ENCODE measurements at places on chromosomes 2 and 18.

DNA sequence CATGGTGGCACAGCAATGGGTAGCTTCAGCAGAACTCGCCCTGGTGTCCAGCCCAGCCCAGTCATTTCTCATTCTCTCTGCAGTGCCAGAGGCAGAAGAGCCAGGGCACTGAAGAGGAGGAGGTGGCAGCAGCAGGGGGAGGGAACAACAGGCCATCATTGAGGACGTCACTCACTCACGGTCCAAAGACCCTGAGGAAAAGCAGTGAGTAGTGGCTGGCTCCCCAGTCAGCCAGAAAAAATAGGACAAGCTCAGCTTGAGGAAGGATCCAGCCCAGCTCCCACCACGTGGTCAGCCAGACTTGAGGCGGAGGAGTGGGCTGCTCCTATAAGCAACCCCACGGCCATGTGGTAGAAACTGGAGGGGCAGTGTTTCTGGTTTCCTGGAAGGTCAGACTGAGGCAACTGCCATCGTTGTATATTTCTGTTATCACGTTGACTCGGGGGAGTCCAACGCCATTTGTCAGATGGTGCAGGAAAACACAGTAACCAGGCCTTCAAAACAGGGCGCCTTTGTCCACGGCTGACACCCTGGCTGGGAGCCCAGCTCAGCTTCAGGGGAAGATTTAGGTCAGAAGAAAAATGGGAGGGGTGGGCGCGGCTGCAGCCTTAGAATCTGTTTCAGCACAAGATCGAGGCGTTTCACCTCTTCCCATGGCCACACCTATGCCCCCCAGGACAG, 19.0 kb upstream of the TMEM247 start:
- no peak for DNase-seq

GRCh38 chr2:241534293-241534692, 24.3 kb upstream of the BOK start:
- no peak for DNase-seq

DNA sequence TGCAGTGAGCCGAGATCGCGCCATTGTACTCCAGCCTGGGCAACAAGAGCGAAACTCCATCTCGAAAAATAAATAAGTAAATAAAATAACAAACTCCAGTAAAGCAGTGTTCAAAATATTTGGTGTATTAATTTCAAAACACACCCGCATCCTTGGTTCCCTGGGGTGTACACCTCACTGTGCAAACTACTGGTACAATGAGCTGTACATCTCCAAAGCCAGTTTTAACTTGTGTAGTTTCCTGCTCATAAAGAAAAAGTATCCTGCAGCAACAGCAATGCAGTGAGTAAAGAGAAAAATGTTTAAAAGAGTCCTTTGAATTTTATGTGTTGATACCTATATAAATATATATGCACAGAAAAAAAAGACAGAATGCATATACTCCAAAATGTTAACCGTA, 4.4 kb upstream of the NFE2L2 start:
- no peak for DNase-seq

GRCh38 chr2:38748391-38748790, 2.8 kb downstream of the SRSF7 start:
- no peak for DNase-seq

GRCh38 chr2:174682007-174682577, 82.2 kb downstream of the CHRNA1 start:
- DNase-seq, result no peak

DNA sequence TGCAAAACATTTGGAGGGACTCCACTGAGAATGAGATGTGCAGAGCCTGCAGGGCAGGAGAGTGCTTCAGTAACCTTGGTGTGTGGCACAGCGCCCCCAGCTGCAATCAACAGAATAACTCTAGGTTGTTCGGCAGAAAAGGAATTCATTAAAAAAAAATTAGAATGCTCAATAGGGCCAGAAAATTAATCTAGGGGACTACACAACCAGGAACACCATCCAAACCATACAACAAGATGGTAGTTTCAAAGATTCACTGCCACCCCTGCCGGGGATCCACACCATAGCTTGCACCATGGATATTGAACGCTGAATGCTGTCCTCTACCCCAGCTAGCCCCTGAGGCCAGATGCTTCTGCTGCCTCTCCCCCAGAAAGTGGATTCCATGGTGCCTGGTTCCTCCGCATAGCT, 50.1 kb downstream of the THUMPD2 start:
- DNase-seq, result no peak

DNA sequence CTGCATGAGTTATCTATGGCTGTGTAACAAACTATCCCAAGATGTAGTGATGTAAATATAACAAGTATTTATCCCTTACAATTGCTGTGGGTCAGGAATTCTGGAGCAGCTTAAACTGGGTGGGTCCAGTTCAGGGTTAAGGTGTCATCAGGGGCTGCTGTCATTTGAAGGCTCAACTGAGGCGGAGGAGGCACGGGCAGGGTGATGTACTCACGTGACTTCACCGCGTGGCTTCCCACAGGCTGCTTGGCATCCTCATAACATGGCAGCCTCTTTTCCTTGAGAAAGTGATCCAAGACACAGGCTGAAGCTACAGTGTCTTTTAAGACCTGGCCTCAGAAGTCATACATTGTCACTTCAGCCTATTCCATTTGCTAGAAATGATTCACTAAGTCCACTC, 125.8 kb downstream of the PTGR3 start:
- no peak for DNase-seq

DNA sequence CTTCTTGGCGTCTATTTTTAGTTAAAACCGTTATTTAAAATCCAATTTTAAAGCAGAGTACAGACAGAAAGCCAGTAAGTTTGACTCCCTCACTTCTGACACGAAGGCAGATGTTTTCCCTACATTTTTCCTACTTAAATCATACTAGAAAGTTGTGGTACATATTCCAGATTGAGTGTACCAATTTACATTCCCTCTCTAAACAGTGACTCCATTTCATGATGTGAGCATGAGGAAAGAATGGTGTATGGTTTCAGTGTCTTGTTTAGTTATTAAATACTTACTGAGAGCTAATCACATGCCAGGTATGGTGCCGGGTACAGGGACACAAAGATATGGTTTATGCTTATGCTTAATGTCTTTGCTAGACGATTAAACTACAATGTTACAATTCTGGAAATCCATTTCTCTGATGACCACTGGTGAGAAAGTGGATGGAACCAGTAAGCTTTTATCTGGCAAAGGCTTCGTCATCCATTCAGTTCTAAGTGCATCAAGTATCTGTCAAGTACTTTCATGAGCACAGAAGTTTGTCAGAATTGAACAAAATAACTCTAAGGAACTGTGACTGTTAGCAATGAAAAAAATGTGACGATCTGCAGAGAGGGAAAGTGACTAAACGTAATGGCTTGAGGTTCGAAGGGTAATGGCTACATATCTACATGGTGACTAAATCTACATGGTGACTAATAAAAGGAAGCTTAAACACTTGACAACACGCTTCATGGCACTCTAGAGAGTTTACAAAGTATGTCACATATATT, 25.7 kb downstream of the MAP4K3 start:
- no peak for DNase-seq

GRCh38 chr2:168599738-168600137, 143.7 kb downstream of the CERS6 start:
- DNase-seq, result no peak

DNA sequence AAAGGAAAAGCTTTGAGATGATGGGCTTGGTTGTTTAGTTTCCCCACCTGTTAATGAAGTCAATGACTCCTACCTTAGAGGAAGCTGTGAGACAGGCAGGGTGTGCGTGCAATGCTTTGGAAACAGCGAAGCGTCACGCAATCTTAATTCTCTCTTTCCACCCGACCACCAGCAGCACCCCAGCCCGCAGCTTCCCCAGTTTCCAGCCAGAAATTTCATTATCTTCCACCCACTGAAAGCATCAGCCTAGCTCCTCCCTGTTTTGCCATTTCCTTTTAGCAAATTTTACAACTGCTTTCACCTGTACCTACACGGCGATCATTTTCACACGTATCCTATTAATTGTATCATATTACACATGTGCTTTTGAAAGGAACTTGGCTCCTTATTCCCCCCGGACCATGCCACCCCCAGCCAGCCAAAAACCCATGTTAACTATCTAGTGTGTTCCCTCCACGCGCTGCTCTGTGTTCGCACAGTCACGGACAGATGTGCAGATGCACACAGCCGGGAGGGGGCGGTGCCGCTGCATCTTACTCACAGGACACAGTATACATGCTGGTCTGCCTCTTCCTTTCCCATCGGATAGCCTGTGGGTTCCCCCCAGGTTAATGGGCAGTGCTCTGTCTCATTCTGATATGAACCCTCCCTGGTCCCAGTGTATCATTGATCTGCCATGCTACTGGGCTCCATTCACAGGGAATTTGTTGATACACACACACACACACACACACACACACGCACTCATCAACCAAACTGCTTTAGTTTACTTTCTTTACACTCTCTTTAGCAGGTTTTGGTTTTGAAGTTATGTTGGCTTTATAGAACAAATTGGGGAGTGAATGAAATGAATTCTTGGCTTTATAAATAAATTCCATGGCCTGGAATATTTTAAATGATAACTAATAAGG, 22.4 kb downstream of the CYP27C1 start:
- DNase-seq, result no peak

DNA sequence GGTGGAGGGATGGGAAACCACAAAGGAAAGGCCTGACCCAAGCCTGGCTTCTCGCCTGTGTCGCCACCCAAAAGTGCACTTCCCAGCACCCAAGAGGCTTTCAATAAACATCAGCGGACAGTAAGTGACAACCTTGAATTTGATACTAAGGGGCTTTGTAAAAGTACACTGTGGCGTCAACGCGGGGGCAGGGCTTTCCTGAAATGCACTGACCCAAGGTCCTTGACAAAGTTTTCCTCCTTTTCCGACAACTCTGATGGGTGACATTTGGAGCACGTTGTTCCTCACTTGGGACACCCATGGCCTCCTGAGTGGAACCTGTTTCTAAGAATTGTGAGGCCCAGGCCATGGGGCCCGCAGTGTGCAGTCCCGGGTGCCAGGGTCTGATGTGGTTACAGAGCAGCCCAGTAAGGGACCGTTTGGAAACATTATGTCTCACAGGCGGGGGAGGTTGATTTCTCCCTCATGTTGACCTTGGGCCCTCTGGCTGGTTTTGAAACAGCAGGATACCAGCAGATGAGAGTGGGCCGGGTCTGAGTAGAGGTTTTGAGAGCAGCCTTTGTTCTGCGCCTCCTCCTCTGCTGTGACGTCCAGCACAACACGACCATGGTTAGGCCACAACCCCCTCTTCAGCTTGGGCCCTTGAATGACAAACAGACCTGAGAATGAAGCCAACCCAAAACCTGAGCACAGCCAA, 2.8 kb upstream of the ZBTB14 start:
- DNase-seq, result no peak

- DNase-seq, result no peak
These were observed 64.3 kb upstream of the RBBP8 start for GRCh38 chr18:22868831-22869230.

DNA sequence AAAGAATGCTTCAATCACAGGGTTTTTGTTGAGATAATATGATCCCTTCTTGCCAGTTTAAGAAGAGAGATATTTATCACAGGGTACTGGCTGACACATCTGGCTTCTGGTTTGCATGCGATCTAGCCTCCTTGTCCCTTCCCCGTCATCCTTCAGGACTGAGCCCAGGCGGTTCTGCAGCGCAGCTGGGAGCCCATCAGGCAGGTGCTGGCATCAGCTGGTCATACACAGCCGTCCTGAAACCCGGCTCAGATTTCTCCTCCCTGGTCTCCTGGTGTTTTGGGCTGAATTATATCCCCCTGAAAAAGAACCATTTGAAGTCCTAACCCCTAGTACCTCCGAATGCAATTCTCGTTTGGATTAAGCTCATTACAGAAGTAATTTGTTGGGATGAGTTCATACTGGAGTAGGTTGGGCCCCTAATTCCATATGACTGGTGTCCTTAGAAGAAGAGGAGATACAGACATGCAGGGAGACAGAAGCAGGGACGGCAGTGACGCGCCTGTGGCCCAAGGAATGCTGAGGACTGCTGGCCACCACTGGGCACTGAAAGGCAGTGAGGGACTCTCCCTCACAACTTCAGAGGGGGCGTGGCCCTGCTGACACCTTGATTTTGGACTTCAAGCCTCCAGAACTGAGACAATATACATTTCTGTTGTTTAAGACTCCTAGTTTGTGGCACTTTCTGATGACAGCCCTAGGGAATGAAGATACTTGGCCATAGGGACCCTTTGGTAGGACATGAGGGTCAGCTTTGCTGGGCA, 83.9 kb upstream of the ODC1 start:
- no peak for DNase-seq

DNA sequence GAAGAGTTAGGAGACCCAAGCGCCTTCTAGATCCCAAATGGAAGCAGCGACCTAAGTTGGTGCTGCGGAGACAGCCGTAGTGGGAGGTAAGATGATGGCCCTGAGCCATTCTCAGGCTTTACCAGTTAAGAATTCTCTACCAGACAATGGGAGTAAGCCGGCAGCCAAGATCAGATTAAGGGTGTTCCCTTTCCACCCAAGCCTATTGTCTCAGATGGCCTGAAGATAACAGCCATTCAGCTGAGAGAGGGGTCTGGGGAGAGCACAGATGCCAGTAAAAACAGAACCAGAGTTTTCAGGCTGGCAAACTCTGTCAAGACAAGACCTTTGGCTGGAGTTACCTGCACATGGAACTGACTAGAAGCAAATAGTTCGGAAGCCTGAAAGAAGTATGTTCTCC, 191.7 kb upstream of the HAAO start:
- no peak for DNase-seq

GRCh38 chr2:23330214-23330613, 54.8 kb upstream of the KLHL29 start:
- DNase-seq, result no peak

- DNase-seq, result no peak
These were observed 504.9 kb downstream of the ZEB2 start for GRCh38 chr2:144015036-144015435.

- DNase-seq, result peak; percentile 17
These were observed 1.2 kb downstream of the ST3GAL5 start for GRCh38 chr2:85887566-85888019.

- DNase-seq, result no peak
These were observed 328.8 kb downstream of the OSR1 start for GRCh38 chr2:19029655-19030054.

- DNase-seq, result no peak
These were observed 2.0 kb downstream of the MAP3K20 start for GRCh38 chr2:173077506-173078177.

DNA sequence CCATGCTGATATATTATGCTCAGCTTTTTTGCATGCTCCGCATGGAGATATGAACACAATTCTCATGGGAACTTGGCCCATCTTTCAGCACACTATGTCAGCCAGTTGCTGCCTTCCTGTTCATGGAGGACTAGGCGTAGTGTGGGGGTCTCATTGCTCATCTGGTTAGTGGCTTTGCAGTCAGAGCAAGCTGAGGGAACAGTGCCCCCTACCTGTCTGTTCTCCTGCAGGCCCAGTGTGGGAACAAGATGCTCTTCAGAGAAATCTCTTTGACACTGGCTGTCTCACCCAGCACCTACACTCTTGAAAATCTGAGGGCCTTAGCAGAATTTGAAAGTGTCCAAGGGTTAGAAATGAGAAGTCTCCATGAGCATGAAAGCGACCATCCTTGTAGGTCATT, 47.1 kb downstream of the SPTBN1 start:
- no peak for DNase-seq

- no peak for DNase-seq
These were observed 488.6 kb upstream of the SMIM21 start for GRCh38 chr18:75915941-75916623.

GRCh38 chr2:43100362-43100882, 126.0 kb downstream of the ZFP36L2 start:
- no peak for DNase-seq
